ENCODE measurements at places on chromosomes 3 and 15. TPM values are rescaled to one million over a fixed set of nuclear protein-coding genes. Genes with fewer than 3 reads are reported as not detected.

DNA sequence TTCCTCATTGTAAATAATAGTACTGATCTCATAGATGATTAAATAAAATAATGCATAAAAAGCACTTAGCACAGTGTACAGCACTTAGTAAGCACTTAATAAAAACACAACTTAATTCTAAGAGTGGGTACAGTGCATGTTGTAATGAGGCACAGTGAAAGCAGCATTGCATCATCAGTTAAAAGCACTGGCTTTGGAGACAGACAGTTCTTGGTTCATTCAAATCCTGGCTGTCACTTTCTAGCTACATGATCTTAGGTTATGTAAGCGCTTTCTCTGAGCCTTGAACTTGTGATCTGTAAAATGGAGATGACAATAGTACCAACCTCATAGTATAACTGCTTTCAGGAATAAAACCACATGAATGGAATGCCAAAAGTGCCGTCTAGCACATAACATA is 151.5 kb downstream of the DPH6 start:
- DNase-seq = no peak

DNA sequence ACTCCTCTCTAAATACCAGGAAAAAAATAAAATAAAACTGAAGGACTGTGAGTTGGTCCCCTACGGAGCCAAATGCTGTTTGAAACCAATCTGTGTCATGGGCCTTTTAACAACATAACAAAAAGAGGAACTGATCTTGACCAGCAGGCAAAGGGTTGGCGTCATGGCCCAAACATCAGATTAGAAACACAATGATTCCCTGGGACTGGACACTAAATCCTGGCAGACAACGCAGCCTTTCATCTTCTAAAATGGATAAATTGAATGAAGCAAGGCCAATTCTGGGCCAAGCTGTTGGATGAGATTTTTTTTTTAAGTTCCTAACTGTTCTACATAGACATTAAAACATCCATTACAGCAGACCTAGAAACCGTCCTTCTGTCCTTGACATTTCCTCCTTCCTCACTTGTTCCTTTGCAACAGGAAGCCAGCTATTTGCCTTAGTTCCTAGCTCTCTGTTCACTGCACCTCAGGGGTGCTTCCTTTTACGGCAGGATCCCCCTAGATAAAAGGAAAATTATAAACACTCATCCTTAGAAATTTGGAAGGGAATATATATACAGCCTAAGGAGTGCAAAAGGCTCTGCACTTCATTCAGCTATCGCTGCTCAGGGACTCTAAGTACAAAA is 21.6 kb upstream of the TAFA4 start:
- DNase-seq = no peak

DNA sequence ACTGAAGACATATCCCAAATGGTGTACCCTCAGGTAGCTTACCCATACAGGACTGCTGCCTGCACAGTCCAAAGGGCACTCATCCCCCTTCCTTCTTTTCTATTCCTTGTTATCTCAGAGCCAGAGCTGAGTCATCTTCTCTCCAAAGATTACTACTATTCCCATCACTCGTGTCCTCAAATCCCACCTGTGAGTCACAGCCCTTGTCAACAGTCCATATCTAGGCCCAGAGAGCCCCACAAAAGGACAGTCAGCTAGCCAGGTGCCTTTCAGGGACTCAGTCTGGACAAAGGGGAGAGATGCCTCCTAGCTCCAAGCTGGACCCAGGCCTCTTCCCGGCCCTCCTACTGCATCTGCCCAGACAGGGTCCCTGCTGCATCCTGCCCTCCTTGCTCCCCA is 11.0 kb downstream of the PARP16 start:
- peak; percentile 76 for DNase-seq

DNA sequence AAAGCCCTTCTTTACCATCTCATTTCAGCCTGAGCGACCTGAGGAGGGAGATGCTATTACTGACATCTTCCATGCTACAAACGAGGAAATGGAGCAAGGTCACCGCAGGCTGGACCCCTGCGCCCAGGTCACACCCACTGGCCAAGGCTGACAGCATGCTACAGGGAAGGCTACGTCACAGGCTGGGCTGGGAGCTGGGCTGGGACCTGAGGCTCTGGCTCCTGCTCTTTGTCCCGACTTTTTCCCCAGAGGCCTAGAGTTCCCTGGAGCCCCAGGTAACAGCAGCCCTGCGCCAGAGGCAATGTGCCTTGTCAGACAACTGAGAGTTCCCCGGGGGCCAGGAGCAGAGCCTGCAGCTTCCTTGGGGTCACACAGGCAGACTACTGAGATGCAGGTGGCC is 87.2 kb downstream of the IQSEC1 start:
- peak; percentile 49 for DNase-seq

- no peak for DNase-seq
Observed at GRCh38 chr3:184332370-184333090, 4.9 kb upstream of the FAM131A start.

RASL12 gene
- polyA plus RNA-seq = 3.6 TPM

GRCh38 chr3:60839246-60839645 is 412.0 kb downstream of the FHIT start:
- no peak for DNase-seq

GRCh38 chr3:177904621-177905020 is 631.6 kb upstream of the KCNMB2 start:
- no peak for DNase-seq

CPN2 gene
- polyA plus RNA-seq = 0.09 TPM

DNA sequence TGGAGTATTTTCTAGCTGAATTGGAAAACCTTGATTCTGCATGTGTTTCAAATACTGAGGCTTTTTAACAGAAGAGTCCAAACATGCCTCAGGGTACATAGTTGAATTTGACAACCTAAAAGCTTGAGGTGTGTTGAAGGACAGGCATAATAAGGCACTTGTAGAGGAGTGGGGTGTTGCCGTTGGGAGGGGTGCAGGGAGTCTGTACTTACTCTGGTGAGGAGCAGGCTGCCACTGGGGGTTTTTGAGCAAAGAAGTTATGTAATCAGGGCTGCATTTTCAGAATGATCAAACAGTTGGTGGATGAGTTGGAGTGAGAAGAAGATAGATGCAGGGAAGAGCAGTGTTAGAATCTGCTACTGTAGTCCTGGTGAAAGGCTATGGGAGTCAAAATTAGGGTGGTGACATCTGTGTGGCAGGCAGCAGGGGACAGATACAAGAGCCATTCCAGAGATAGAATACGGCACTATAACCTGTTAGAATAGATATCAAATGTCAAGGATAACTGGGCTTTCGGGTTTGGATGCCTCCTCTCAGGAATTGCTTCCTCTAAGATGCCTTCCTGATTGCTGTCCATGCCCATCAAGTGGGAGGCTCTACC is 161.6 kb downstream of the GHSR start:
- DNase-seq = no peak

Data from large intestine (tissue), 12 donors.